ENCODE measurements at places on chromosomes 16 and 17.

DNA sequence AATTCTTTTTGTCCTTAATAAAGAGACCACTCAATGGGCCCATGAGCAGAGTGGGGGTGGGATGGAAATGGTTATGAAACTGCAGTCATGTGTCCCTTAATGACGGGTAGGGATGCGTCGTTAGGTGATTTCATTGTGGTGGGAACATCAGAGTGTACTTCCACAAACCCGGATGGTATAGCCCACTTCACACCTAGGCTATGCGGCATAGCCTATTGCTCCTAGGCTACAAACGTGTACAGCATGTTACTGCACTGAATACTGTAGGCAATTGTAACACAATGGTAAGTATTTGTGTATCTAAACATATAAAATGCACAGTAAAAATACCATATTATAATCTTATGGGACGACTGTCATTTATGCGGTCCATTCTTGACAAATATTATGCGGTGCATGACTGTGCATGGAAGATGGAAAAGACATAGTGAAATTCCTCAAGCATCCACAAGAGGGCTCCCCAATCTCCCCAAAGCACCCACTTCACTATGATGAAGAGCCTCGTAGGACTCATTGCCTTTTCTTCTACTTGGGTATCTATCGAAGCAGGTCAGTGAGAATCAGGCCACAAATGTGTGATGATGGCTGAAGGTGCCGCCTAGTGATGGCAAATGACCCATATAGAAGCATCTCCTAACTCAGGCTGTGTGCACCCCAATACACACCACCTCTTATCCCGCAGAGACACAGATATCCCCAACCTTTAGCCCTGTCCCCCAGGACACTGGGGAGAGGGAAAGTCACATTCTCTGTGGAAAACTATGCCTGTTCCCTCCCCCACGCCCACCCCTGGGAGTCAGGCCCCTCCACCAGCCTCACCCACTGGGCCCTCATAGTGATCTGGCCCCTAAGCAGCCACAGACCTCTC is 43.5 kb downstream of the TBX21 start:
- DNase-seq, result peak; percentile 59

DNA sequence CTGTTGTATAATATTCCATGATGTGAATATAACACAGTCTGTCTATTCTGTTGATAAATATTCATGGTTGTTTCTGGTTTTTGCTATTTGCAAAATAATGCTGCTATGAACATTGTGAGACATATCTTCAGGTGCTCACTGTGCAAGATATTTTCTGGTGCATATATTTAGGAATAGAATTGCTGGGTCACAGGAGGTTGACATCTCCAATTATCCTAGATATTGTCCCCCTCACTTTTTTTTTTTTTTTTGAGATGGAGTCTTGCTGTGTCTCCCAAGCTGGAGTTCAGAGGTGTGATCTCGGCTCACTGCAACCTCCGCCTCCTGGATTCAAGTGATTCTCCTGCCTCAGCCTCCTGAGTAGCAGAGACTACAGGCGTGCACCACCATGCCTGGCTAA is 14.5 kb upstream of the MYO18A start:
- DNase-seq, result no peak

GRCh38 chr16:27685807-27686206 is 135.9 kb downstream of the KATNIP start:
- DNase-seq, result peak; percentile 40

DNA sequence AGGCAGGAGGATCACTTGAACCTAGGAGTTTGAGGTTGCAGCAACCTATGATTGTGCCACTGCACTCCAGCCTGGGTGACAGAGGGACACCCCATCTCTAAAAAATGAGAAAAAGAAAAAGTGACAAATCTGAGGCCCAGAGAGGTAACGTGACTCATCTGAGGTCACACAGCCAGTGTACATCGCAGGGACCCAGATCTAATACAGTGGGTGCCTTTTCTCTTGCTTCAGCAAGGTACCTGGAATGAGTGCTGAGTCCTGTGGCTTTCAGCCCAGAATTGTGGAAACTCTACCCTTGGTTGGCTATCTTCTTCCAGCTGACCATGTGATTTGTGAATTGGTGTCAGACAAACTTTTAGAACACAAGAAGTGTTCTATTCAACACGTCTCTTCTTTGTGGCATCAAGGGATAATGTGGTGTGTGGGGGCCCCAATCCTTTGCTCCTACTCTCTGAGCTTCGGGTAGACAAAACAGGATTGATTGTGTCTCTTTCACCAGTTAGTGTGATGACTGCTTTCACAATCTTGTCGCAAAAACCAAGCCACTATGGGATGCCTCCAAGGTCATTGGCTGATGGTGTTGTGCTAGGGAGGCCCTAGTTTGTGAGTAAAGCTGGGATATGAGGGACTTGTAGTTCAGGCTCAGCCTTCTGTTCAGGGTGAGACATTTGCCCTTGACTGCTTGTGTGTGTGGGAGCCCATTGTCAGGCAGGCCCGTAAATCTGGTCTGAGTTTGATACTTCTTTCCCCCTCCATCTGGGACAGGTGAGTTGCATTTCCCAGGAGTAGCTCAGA is 71.0 kb downstream of the MSI2 start:
- no peak for DNase-seq

DNA sequence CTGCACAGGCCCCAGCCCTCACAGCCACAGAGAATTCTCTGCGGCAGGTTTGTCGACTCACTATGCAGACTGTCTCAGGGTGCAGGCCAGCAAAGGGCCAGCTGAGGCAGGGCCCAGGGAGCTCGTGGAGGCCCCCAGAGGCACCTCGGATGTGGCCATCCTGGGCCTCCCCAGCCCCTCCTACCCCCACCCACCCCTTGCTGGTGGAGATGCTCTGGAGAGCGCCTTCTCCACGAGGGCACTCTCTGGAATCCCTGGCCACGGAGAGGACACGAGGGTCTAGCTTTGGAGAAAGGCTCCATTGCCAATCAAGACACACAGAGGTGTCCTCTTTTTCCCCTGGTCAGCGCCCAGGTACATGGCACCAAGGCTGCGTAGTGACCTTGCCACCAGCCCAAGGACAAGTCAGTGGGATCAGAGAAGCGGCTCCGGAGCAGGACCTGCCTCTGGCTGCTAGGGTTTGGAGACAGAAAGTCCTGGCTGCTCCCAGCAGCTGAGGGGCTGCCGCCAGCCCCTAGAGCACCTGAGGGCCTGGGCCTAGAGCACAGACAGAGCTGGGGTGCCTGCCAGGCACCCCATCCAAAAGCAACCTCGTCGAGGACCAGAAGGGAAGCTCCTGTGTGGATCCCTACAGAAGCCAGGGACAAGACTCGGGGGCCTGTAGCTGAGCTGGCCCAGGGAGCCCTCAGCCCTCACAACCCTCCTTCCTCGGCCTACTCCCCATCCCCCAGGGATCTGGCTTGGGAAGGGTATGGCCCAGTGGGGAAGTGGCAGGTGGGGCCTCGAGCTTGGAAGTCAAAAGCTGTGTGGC is 18.7 kb downstream of the ARL2BP start:
- no peak for DNase-seq

All from hepatic stellate cell (primary cell).